Stimulated activated CD8-positive, alpha-beta memory T cell treated with anti-CD3 and anti-CD28 coated beads, Interleukin-4, amount 100 ng/mL, for 24 hours (primary cell): ENCODE measurements at places on chromosomes 12 and 14.
A peak's percentile ranks its signal among the peaks of the same experiment; 100 is the strongest.

- no peak for DNase-seq
Observed at GRCh38 chr12:87924149-87924548, 105.1 kb downstream of the C12orf50 start.

DNA sequence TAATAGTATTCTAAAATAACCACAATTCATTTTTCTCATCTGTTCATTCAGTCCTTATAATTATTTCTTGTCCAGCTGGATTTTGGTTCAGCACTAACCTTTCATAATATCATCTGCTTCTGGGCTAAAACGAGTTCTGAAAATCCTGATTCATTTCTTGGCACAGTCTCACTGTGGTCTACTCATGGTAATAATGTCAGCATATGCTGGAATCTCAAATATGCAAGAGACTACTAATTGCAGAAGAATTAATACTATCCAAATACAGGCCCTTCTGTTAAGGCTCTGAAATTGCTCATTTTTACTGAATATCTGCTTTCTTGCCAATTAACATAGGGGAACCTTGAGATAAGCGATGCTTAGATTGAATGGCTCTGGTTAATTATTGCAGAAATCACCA, 597.1 kb downstream of the RPL10L start:
- DNase-seq: no peak

DNA sequence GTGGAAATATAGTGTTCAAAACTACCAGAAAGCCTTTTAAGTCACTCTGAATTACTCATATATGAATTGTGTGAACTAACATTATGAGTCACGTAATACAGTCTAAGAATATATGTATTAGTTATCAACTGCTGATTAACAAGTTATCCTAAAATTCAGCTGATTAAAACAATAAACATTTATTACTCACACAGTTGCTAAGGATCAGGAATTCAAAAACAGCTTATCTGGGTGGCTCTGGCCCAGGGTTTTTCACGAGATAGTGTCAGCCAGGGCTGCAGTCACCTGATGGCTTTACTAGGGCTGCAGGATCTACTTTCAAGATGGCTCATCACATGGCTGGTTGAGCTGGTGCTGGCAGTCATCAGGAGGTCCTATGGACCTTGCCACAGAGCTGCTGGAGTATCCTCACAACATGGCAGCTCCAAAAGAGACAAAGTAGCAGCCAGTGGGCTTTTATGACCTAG, 36.5 kb downstream of the CORO1C start:
- DNase-seq: no peak

DNA sequence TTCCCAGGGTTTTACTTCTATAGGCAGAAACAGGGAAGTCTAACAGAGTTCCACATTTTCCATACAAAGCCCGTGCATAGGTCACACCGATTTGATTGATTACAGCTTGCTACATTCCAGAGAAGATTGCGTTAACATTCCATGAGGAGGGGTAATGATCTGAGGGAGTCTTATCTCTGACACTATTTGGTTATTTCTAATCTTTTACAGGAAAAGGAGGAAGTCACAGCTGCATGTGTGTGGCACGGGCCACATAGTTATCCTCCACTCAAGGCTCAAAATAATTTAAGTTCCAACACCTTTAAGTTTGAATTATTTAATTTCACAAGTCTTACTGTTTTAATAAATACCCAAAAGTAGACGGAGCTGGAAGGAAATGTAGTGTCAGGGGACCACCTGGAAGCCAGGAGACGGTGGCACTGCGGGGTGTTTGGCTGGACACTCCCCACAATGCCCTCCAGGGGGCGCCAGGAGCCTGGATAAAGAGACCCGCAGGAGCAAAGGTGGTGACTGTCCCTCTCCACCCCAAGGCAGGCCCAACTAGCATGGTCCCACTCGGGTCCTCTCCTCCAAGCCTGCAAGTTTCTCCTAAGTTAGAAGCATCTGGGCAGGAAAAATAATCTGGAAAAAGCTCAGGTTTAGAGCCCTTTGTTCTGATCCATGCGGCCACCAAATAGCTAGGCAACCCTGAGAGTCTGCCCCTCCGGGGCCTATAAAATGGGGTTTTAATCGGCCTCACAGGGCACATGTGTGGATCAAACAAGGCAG, 20.2 kb downstream of the KRT8 start:
- peak; percentile 67 for DNase-seq

DNA sequence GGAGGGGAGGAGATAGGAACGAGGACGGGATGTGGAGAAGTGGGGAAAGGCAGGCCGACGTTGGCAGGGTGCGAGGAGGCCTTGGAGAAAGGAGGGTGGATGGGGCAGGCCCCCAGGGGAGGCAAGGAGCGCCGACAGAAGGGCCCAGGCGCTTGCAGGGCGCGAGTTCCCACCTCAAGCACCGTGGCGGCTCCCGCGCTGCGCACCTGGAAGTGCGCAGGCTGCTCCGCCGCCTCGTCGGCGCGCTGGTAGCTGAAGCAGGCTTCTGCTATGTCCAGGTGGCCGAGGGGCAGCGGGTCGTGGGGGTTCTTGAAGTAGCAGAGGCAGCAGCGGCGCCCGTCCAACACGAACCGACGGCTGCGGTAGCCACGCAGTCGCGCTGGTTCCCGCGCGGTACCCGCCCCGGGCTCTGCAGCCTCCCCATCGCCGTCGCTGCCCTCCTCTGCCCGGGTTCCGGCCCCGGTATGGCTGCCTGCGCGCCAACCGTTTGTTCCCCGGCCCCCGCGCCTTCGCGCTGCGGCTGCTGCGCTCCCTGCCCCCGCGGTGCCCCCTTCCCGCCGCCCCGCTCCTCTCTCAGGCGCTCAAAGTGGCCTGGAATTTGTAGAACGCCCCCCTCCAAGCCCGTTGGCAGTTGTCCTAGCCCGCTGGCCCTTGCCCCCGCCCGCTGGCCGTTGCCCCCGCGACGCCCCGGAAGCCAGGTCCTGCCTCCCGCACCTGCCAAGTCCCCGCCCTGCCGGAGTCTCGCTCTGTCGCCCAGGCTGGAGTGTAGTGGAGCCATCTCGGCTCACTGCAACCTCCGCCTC, 1.1 kb upstream of the ACTR6 start:
- DNase-seq: peak; percentile 69
